ENCODE measurements at places on chromosomes 7 and 10.

GRCh38 chr7:117139397-117139984, 183.4 kb downstream of the WNT2 start:
- DNase-seq, result no peak

- DNase-seq, result no peak
These were observed 52.7 kb upstream of the APBB1IP start for GRCh38 chr10:26385443-26385842.

DNA sequence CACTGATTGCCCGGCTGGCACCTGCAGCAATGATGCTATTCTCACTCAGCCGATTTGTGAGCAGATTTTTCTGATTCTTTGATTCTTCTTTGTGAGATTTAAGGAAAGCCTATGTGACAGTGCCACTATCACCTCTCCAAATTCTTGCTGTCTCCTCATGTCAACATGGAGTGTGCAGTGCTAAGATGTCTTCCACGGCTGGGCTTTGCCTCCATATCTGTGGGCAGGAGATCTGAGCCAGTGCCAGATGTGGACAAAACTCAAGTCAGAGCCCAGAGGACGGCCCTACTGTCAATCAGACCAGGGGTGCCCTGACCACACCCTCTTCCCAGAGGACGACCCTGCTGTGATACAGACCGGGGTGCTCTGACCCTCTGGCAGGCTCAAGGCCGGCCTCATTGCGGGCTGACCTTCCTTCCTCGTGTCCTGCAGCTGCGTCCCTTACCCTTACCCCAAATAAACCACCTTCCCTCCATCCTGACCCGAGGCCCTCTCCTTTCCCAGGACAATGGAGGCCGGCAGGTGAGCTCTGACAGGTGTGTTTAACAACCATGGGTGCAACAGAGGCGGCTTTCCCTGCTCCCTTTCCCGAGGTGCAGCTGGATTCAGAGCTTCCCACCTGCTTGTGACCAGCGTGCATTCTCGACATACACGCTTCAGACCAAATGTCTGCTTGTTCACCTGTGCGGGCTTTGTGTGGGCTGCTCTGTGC, 221.4 kb downstream of the ADARB2 start:
- DNase-seq, result no peak

- no peak for DNase-seq
These were observed 119.7 kb downstream of the FGFR2 start for GRCh38 chr10:121478556-121478955.

All from right hindlimb (tissue), 1 donor.